ENCODE measurements at places on chromosomes 12 and 14.

DNA sequence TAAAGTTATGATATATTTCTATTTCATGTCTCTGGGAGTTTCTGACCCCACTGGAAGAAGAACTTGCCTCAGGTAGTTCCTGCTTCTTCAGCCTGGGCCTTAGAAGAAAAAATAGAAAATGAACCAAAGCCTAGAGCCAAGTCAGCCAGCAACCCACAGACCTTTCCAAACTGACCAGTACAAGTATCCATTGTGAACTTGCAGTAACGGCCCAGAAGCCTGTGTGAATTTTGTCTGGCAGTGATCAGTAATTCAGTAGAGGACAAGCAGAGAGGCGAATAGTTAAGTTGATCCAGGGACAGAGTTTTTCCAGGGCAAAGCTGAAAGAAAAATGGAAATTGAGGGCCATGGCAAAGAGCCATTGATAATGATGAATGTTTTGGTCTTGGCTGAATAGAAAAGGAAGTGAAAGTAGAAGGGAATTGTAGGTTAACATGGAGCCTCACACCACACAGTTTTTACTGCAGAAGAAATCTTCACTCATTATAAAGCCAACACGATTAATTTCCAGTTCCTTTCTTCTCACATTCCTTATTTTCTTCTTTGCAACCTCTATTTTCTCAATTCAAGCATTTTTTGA lies 311.8 kb downstream of the BTG1 start:
- DNase-seq, result no peak

DNA sequence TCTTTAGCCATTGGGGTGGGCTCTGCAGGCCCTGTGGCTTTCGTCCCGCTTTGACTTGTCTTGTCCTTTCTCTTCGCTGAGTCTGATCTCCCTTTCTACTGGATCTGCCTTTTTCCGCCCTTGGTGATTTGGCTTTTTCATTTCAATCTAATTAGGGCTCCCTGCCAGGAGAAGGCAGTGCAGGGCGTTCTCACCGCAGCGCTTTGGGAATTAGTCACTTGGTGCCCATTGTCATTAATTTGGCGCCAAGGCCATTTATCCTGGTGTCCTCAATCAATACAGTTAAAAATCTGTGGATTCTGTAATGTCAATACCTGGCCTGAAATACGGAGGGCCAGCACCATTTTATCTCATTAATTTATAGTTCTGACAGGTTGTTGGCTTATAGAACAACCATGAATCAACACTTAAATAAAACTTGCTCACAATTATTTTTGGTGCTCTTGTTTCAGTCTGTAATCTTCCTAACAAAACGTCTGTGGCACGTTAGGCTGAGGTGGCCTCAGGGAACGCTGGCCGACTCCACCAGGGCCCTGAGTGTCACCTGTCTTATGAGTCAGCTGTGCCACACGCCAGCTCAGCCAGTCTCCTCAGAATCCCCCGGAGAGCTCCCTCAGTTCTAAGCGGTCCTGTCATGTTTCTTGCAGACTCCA lies 115.7 kb downstream of the BEGAIN start:
- no peak for DNase-seq

DNA sequence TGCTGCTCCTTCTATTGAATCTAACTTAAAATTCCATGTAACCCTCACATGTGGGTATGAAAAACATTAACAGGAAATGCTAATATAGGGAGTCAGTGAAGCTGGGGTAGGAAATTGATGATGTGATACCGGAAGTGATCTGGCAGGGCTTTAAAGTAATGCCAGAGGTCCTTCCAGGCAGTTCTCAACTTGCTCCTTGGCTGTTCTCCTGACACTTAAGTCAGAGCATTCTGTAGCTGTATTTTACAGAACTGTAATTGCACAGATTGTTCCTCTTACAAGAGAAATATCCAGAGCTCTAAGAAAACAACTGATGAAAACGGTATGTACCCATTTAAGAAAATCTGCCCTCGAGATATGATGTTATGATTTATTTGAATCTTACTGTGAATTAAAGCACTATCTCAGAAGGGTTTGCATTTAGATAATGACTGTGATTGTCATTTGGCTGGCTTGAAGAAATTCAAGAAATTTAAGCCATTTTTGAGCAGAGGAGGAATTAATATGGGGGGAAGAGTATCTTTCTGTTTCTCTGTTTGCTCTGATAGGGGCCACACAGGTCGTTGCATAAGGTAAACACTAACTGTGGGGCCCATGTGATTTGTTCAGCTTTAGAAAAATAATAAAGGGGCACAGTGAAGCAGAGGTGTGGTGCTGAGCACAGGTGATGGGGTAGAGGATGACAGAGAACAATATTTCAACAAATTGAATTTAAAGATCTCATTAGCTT lies 88.4 kb downstream of the BBS10 start:
- no peak for DNase-seq

DNA sequence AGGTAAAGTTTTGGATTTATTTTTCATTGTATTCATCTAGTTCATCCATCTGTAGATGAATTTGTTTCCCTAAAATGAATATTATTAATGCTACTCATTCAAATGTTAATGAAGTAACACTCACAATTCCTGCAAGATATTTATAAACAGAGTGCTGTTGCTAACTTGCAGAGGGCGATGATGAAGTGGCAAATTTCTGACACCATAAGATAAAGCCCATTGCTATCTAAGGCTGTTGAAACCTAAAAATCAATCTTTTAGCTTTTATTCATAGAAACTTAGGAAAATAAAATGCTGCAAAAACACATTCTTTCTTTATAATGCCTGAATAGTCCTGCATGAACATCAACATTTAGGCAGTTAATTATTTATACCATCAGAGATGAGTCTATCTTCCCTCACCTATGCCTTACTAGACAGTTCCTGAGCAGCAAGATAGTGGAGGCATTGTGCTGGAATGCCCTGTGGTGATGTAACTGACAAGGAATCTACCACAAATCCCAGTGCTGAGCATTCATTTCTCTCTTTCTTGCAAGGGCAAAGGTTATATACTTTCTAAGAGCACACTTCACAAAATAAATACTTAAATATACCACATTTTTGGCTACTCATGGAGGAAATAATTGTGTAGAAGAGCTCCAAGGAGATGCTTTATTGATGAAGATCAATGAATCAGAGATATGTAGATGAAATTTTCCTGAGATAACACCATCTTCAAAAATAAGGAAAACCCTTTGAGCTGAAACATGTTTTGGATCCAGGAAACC lies 57.6 kb downstream of the LMNTD1 start:
- no peak for DNase-seq

DNA sequence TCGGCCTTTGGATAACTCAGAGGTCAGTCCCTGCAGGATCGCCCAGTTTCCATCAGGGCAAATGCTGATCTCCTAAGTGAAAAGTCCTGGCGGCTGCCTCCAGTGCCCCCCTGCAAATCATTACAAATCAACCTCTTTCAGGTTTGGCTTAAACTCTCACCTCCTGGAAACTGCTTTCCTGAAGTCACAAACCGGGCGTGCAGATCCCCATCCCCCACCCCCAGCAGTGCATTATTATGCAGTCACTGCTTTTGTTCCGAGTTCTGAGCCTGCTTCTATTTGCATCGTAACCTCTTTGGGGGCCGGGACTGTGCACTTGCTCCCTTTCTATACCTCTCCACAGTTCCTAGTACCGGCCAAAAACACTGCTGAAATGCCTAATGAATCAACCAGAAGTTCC lies at the start of gene USP44:
USP44 (minus strand) TSS at position 172 of the 400 bp plus-strand sequence. CDS start 17,220 bp downstream, outside the sequence.
- no peak for DNase-seq

GRCh38 chr12:50505675-50506530 lies 1.1 kb downstream of the DIP2B start:
- no peak for DNase-seq

DNA sequence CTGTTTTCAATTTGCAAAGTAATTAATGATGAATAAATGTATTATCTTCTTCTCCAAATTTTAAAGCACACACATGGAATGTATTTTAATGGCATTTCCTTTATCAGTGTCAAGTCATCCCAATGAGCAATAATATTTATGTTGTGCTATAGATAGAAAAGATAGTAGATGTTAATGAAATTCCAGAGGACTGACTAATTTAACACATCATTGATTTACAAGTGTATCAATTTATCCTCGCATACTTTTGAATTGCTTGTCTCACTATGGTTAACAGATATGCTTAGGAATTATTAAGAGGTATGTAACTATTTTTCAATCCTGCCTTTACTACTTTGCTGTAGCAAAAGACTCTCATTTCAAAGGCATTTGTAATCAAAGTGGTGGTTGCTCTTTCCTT lies 842.9 kb downstream of the SLC6A15 start:
- DNase-seq, result no peak

GRCh38 chr14:84806622-84807021 lies 723.3 kb upstream of the FLRT2 start:
- DNase-seq, result no peak

Measured in omental fat pad (tissue), 4 donors.